A172 (cell line): ENCODE measurements at places on chromosomes 7 and 10. TPM values are rescaled to one million over a fixed set of nuclear protein-coding genes. Genes with fewer than 3 reads are reported as not detected.

- no peak for DNase-seq
Measured at GRCh38 chr10:106158241-106158640, 1006.3 kb downstream of the SORCS1 start.

DNA sequence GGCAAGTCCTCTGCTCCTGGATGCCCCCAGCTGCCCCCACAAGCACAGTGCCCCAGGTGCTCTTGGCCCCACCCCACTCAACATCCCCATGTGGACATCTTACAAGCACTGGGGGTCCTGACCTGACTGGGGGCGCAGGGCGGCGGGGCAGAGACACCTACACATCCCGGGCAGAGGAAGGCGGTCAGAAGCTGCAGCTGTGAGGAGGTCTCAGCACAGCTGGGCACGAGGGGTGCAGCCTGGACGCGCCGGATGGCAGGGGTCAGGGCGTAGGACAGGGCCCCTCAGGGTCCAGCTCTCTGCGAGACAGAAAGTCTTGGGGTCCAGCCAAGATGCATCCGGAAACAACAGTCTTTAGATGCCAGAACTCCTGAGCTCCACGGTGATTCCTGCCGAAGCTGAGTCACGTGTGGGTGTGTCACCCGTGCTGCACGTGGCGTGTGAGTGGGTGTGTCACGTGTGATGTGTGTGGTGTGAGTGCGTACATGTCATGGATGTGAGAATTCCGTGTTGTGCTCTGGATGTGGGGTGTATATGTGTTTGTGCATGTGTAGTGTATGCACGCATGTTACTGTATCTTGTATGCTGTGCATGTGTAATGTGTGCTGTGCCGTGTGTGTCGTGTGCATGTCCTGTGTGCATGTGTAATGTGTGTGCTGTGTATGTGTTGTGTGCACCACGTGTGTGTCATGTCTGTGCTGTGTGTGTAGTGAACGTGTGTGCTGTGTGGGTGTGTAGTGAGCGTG, 5.1 kb downstream of the VENTX start:
- DNase-seq, result peak; percentile 38

DNA sequence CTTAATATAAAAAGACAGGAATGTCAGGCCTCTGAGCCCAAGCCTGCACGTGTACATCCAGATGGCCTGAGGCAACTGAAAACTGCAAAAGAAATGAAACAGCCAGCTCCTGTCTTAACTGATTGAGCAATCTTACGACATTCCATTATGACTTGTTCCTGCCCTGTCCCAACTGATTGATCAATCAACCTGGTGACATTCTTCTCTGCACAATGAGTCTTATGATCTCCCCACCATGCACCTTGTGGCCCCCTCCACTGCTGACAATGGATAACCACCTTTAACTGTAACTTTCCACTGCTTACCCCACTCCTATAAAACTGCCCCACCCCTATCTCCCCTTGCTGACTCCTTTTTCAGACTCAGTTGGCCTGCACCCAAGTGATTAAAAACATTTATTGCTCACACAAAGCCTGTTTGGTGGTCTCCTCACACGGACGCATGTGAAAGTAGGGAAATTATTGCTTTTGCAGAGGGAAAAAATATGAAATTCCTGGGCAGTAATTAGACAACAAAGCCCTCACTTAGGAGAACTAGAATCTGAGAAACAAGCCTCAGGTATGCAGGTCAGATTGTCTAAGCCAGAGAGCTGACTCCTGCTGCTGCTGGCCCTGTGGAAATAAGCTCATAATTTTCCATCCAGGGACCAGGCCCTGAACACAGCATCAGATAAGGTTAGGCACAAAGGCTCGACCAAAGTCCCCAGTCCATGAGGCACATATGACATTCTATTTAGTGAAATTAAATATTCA, 5.3 kb downstream of the CYP3A7 start:
- no peak for DNase-seq

Gene PRF1
- total RNA-seq, result not detected in 2 replicates

Gene OR2AE1
- not detected in 2 replicates for total RNA-seq

- no peak for DNase-seq
Measured at GRCh38 chr10:75103881-75104686, 7.4 kb upstream of the SAMD8 start.

DNA sequence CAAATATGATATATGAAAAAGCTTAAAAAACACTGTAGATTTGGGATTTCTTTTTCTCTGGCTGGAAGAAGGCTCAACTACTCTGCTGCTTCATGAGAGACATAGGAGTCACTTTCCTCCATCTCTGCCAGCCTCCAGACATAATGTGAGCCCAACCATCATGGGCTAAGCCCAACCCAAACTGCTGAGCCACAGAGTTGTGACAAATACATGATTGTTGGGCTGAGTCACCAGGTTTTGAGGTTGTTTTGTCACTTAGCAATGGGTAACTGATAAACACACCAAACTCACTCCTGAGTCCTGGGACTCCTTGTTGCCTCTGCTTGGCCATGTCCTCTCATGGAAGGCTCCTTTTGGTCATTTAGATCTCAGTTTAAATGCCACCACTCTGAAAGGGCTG, 381.8 kb upstream of the FZD8 start:
- DNase-seq, result peak; percentile 77

DNA sequence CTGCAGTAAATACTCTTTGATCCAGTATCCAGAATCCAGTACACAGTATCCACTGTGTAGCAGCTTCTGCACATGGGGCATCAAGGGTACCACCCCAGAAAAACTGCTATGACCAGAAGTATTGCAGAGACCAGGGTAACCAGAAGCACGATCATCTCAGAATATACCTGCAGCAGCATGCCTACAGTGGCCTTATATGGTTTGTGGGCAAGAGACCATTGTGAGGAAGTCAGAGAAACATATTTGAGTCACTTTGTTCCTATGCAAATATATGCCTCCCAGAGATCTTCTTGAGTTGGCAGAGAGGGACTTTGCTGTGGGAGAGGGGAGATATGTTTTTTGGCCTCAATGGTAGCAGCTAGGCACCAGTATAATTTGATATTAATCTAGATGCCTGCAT, 206.4 kb upstream of the LRRTM3 start:
- no peak for DNase-seq

- no peak for DNase-seq
Measured at GRCh38 chr7:42606193-42606905, 305.5 kb downstream of the C7orf25 start.

- peak; percentile 85 for DNase-seq
Measured at GRCh38 chr10:61842755-61843497, 58.6 kb upstream of the ARID5B start.

DNA sequence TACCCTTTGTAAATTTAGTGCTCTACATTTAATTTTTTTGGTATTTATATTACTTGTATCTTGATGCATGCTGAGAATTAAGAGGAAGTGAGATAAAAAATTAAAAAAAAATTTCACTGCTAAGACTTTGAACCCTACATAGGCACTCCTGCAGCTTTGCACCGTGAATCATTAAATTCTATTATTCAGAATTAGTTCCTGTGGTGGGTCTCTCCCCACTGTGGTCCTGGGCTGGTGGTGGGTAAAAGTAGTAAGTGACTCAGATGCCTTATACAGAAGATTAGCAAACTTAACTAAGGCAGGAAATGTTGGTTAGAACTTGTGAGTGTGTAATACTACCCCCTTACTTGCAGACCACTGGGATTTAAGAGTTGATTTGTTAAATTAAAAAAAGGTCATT, 72.6 kb downstream of the AP3M1 start:
- peak; percentile 72 for DNase-seq

- DNase-seq, result no peak
Measured at GRCh38 chr7:128701062-128701785, 29.1 kb downstream of the GARIN1A start.

GRCh38 chr7:150897502-150898474, 45.5 kb downstream of the AOC1 start:
- peak; percentile 19 for DNase-seq

DNA sequence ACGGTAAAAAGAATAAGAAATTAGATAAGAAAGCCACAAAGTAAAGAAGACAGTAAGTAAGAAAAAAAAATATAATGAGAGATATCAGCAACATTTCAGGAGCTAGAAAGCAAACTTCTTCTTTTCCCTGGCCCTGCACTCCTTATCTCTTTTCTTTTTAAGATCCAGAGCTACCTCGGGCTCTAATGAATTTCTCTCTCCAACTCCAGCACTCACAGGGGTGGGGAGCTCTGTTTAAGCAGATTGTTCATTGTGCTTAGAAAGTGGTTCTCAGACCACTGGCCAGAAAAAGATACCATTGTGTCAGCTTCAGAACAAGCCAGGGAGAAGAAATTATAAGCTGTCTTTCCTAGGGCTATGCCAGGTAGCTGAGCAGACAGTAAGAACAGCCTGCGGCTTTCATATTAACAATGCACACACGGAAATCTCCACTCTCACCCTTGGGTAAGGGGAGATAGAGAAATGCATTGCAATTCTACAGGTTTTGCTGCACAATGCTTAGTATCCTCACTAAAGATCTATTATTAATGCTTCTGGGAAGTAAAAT, 19.3 kb downstream of the OR2F1 start:
- DNase-seq, result no peak

DNA sequence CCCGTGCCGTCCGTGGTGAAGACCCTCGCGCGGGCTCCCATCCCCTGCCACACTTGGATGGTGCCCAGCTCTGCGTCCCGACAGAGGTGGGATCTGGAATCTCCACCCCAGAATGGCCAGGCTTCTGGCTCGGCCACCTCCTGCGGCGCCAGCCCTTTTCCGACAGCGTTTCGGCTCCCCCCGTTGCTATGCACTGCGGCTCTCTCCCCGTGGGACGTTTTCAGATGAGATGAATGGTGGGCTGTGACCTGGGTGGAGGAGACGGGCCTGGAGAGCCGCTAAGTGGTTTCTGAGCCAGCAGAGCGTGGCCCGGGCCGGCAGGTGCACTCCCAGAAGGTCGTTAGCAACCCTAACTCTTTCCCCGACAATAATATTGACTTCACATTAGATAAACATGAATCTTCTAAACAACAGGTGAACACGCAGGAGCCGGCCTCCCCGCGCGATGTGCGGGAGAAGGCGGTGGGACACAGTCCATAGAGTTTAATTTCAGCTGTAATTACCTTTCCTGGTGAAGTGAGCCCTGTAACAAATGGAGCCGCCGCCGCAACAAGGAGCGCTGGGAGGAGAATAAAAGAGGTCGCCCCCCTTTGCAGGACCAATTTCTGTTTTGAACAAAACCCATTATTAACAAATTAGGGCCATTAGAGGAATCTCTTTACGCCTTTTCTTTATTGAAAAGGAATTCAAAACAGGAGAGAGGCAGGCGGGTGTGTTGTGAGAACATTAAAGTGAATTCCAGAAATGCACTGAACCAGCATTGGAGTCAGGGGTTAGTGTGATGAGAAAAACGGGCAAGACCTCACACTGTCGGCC, 294.3 kb upstream of the PFKP start:
- DNase-seq, result no peak

Gene CNPY1
- total RNA-seq, result not detected in 2 replicates

GRCh38 chr10:119235356-119235755, 28.0 kb downstream of the GRK5 start:
- DNase-seq, result no peak

DNA sequence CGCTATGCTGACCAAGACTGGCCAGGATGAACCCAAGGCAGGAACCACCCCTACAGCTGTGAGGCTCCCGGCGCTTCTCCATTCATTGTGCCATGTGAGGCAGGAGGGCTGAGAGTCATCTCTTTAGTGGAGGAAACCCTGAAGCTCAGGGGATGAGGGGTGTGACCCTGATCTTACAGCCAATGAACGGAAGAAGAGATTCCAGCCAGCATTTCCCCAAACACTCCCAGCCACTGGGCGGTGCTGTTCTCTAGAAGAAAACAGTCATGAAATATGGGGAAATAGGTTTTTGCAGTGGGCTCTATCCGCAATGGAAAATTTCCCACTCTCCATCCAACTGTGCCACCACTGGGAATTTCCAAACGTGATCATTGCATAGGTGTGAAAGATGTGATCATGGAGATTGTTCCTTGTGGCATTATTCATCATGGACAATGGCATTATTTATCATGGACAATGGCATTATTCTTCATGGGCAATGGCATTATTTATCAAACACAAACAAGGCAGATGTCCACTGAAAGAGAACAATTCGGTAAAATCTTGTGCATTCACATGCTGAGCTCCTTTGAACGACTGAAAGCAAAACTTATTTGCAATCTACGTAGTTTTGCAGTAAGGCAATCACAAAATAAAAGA, 14.0 kb upstream of the SLC18A2 start:
- peak; percentile 58 for DNase-seq

DNA sequence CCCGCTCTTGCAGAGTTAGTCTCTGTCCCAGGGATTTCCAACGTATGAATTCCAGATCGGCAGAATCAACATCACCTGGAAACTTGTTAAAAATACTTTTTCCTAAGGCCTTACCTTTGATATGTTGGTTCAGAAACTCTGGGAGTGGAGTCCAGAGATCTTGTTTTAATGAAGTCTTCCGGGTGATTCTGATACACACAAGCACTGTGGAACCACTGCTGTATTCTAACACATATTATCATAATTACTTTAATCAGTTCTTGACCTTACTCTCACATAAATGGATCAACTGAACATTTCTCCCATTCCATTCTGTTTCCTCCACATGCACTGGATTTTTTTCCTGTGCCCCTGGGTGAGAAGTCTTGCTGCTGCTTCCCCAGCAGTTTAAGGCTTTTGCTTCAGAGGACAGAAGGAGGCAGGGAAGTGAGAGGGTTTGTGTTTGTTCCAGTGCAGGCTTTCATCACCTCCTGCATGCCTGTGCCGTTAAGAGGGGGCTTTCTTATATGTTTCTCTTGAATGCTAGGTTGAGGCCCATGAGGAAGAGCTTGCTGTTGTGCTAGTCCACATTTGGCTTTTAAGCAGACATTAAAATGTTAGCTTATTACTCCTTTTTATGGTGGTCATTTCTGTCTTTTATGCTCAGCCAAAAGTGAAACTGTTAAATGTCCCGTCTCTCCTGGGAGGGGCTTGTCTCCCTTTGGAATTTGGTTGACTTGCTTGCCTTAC, 32.4 kb downstream of the CCSER2 start:
- DNase-seq, result peak; percentile 15

DNA sequence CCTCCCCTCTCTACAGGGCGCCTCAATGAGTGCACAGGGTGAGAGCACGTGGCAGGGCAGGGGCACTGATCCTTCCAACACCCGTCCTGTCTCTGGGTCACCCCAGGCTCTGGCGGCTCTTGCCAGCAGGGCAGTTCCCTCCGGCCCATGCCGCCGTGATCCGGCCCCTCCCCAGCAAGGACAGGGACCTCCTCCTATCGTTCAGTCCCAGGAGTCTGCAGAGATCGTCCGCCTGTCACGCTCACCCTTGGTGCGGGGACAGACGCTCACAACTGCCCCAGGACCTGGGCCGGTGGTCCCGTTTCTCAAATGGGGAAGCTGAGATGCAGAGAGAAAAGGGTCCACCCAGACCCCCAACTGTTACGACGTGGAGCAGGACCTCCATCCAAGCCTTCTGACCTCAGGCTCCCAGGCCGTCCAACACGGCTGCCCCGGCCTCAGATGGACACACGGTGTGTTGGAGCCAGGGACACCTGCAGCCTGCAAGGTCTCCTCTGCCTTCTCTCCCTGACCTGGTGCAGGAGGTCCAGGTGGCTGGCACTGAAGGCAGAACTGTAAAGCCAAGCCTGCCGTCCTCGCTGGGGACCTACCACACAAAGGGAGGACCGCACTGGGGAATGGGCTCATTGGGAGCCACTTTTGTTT, 248.9 kb downstream of the ELFN1 start:
- DNase-seq, result no peak
